ENCODE measurements at places on chromosomes 5 and 9.

DNA sequence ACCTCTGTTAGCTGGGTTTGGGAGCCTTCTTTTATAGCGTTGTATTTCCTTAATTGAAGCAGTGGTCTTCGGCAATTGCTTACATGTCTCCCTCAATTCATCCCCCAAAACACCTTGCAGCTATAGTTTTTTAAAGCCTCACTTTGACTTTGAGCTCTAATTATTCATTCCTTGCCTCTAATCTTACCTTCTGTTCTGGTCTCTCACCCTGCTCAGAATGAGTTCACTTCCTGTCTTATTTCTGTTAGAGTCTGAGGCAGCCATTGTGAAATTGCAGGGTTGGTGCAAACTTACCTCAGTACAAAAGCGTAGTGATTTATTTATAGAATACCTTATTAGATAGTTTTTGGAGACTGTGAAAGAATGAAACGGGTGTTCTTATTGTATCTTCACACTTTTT, 35.0 kb downstream of the AOPEP start:
- no peak for DNase-seq

DNA sequence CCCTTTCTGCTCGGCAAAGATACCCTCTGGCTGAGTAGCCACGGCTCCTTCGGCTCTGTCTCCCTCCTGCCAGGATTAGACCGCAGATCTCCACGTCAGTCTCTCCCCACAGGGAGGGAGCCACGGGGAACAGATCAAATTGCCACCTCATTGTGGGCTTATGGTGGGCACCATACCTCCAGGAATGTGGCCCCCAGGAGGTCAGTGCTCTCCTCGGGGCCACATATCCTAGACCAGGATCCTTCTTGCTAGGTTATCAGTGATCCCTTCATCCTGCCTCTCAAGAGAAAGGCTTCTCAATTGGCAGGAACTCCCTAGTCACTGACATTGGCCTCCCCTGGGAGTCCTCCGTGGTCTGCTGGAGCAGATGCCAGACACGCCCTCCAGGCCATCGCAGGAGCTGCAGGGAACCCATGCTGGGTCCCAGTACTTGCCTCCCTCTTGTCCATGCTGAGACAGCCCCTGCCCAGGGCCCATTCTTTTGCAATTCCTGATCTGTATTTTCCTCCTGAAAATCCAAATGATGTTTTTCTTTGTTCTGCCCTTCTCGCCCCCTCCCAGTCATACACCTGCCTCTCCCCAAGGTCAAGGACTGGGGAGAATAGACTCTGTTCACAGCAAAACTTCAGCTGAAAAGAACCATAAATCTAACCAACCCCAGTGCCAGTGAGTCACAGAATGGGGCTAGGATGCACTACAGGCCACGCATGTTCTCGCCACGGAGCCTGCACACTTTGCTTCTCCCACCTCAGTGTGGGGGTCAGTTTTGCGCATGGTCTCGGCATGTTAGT, 31.6 kb upstream of the ENHO start:
- DNase-seq, result no peak

DNA sequence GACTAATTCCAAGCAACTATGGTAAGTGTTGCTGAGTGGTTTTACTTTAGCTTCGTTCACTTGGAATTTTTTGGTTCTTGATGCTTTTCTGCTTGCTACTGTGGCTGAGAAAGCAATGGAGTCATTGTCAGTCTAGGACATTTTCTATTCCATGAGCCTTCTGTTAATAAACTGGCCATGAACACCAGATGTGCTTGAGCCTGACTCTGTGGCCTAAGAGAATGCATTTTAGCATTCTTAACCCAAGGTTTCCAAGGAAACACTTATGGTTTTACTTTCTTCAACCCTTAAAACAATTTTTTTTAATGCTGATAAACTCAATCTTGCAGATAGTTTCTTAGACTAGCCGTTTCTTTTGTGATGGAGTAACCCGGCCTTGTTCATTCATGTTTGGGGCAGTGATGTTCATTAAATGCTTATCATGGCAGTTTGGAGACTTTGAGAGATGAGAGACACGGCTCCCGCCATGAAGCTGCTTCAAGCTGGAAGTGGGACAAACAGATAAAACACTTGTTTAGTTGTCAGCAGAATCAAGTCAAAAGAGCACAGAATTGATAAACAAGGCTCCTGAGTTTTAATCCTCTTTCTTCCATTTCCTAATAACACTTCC, 42.4 kb downstream of the OSTF1 start:
- DNase-seq, result no peak

DNA sequence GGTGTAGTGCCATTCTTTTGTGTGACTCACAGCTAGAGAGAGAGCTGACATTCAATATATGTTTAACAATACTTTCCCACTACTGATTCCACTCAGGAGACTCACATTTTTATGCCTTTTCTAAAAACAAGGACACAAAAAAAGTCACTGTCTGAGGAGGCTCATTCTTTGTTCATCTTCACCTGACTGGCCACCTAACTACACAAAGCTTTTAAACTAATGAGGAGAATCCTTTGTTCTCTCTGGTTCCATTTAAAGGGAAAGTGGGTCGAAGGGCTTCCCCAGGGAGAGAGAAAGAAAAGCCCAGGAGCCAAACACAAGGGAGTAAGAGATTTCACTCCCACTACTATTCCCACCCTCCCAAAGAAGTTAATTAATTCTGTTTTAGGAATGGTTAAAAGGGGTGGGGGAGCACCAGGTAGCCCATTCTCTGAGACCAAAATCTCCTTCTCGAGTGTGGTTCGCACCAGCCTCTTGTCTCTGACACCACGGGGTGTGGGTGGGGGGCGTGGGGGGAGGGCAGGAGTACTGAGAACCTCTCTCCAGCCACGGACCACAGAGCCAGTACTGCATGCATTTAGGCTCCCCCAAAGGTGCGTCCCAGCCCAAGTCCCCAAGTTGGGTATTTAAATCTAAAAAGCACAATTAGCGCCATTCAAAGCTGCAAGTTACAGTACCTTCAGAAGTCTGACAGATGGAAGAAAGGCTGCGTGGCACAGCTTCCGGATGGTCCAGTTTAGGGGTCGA, 747 bp downstream of the TRPM3 start:
- no peak for DNase-seq
